ENCODE measurements at places on chromosomes 1 and 21. TPM values are rescaled to one million over a fixed set of nuclear protein-coding genes. Genes with fewer than 3 reads are reported as not detected.
A peak's percentile ranks its signal among the peaks of the same experiment; 100 is the strongest.

The HIVEP3 gene
- total RNA-seq, result 29.2 TPM

The RRAGC gene
- 22.1 TPM for total RNA-seq

The STPG1 gene
- total RNA-seq, result 13.0 TPM

The ADGRB2 gene
- 1.0 TPM for total RNA-seq

The LYPD8 gene
- not detected for total RNA-seq

- H3K4me3 ChIP-seq, result peak overlapping the region; percentile 89
- no peaks in the 10 kb centered on the region for H3K27me3 ChIP-seq
- peak overlapping the region; percentile 91 for H3K27ac ChIP-seq
These were observed 480.2 kb upstream of the RUNX1 start for GRCh38 chr21:35529171-35529863.

- no peak overlapping the region for H3K4me3 ChIP-seq
- H3K36me3 ChIP-seq, result peaks cover 1% of the 10 kb centered on the region
- peak overlapping the region; percentile 28 for H3K27ac ChIP-seq
- DNase-seq, result no peak
These were observed 178.6 kb downstream of the TGFBR3 start for GRCh38 chr1:91707114-91707889.

DNA sequence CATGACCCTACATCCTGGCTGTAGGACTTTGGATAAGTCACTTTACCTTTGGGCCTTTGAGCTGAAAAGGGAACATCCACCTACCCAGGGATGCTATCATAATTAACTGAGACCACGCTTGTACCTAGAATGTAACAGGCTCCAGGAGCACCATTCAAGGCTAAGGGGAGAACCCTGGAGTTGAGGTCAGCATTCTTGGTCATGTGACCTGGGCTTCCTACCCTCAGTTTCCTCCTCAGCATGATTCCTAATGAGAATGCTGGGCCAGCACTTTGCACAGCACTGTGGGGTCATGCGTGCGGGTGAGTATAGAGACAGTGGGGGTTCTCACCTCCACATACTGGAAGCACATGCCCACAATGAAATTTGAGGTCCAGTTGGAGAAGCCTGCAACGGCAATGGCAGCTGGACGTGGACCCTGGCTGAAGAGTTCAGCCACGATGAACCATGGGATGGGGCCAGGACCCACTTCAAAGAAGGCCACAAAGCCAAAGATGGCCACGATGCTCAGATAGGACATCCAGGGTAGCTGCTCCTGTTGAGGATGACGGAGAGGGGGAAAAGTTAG, 31.3 kb downstream of the SLC2A1 start:
- no peak overlapping the region for H3K4me3 ChIP-seq
- peak overlapping the region; percentile 62 for H3K27ac ChIP-seq
- H3K36me3 ChIP-seq, result peaks cover 8% of the 10 kb centered on the region
- DNase-seq, result no peak
- no peaks in the 10 kb centered on the region for H3K27me3 ChIP-seq
- peaks cover 60% of the 10 kb centered on the region for H3K4me1 ChIP-seq

- no peak overlapping the region for H3K27ac ChIP-seq
- H3K4me1 ChIP-seq, result peaks cover 14% of the 10 kb centered on the region
- H3K4me3 ChIP-seq, result no peak overlapping the region
- H3K27me3 ChIP-seq, result peaks cover 28% of the 10 kb centered on the region
- H3K36me3 ChIP-seq, result no peaks in the 10 kb centered on the region
These were observed 733.3 kb downstream of the PTPRU start for GRCh38 chr1:29969576-29969975.

DNA sequence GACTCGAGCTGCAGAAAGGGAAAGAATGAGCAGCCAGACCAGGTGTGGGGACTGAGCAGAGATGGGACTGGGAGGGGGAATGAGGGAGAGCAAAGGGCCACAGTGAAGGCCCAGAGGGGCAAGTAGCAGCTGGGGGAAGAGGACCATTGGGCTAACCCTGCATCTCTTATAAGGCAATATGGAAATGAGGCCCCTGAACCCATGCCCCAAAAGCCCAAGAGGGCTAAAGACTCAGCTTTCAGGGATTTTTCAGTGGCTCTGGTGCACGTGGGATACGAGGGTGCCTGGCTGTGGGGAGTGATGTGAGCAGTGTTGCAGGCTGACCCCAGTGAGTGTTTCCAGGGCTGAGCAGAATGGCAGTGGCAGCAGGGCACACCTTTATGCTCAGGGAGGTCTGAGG, 496 bp upstream of the TNNI1 start:
- H3K27ac ChIP-seq, result no peak overlapping the region
- no peaks in the 10 kb centered on the region for H3K36me3 ChIP-seq
- no peaks in the 10 kb centered on the region for H3K4me1 ChIP-seq
- H3K27me3 ChIP-seq, result peaks cover 3% of the 10 kb centered on the region

DNA sequence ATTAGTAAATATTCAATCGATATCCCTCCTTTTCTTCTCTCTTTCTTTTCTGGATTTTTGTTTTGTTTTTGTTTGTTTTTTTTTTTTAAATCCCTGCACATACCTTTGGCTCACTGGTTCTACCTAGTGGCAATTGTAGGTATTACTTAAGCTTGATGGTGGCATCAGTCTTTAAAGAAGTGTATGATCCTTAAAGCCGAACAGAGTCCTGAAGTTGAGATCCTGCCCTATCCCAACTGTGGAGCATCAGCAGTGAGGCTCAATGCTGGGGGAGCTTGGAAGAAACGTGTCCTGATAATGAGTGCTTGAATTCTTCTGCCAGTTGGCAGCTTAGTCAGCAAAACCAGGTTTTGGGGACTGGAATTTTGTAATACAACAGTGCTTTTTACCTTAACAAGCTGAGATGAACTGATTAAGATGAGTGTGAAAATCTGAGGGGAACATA, 60.8 kb downstream of the FASLG start:
- H3K4me1 ChIP-seq, result peaks cover 48% of the 10 kb centered on the region
- H3K4me3 ChIP-seq, result peak overlapping the region; percentile 7
- no peak for DNase-seq
- peak overlapping the region; percentile 43 for H3K27ac ChIP-seq
- H3K27me3 ChIP-seq, result peaks cover 5% of the 10 kb centered on the region

DNA sequence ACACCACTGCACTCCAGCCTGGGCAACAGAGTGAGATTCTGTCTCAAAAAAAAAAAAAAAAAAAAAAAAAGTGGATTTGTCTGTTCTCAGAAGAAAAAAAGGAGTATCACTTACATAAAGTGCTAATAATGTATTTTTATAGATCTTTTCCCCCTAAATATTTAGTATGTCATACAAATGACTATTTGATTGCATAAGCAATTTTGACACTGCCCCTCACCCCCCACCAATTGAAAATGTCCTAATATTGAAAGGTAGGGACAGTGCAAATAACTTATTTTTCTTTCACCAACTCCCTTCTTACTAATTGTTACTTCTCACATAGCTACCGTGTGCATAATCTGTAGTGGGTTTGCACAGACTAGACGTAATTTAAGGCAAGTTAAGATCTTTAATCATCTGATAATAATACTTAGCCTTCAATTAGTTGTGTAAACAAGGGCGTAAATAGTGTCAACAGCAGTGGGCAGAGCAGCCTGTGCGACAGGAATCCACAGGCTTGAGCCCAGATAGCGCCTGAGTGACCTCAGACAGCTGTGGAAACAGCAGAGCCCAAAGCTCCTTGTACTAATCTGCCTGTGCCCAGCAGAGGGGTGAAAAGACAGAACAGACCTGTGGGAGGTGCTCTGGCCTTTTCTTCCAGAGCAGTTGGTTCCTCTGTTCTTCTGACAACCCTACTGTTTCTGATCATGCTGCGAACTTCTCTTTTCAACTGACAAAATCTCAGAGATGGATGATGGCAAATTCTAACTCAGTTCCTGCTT, 4.5 kb upstream of the IER5 start:
- DNase-seq, result peak; percentile 56
- H3K4me1 ChIP-seq, result peaks cover 43% of the 10 kb centered on the region
- peaks cover 2% of the 10 kb centered on the region for H3K36me3 ChIP-seq
- no peak overlapping the region for H3K4me3 ChIP-seq
- H3K27me3 ChIP-seq, result peaks cover 8% of the 10 kb centered on the region
- H3K27ac ChIP-seq, result no peak overlapping the region

DNA sequence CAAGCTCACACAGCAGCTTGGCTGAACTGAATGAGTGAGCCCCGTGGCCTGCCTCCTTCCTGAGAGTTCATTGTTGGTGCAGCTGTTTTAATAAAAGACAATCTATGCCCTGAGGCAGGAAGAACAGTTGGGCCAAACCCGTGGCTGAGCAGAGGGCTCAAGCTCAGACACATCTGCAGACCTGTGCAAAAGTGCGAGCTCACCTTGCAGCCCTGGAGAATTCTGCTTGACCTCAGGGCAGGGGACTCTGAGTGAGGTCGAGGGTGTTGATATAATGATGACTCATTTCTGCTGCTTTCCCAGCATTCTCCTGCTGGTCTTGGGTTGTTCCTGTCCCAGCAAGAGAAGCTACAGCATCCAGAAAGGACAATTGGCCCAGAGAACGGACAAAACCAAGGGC, 61.0 kb downstream of the ATP5PO start:
- H3K36me3 ChIP-seq, result no peaks in the 10 kb centered on the region
- no peak overlapping the region for H3K27ac ChIP-seq
- DNase-seq, result no peak
- H3K4me1 ChIP-seq, result no peaks in the 10 kb centered on the region
- H3K4me3 ChIP-seq, result no peak overlapping the region

DNA sequence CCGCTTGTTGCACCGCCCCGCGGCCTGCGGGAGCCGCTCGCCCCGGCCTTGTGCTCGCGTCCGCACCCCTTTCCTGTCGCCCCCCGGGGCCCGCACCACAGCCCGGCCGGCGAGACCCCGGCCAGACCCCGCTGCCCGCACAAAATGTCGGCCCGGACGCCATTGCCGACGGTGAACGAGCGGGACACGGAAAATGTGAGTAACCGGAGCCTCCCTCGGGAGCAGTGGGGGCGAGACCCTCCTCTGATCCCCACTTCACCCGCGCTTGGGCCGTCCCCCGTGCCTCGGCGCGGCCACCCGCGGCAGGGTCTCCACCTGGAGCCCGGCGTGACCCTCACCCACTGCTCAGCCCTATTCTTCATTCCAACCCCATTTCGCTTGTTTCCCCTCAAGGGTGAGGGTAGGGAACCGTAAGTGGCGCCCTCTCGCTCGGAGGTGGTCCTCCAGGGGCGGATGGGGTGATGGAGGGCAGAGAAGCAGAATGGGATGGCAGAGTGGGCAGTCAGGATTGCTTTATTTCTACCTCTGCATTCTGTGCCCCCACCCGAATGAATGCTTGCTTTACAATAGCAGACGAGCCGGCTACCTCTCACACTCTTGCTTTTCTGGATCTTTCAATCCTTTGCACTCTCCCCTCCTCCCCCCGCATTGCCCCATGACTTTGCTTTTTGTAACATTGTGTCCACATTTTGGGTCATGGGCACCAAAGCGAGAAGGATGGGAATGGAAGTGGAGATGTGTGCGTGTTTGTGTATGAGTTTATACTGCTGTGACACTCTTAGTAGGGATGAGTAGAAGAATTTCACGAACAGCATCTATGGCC, 954 bp downstream of the MARK1 start:
- H3K27ac ChIP-seq, result no peak overlapping the region
- peaks cover 7% of the 10 kb centered on the region for H3K4me1 ChIP-seq
- peaks cover 75% of the 10 kb centered on the region for H3K27me3 ChIP-seq

Data from activated T-cell treated with anti-CD3 and anti-CD28 coated beads, Interleukin-2, amount 50 U/mL, for 72 hours (primary cell).